ENCODE measurements at places on chromosomes 11 and 22. TPM values are rescaled to one million over a fixed set of nuclear protein-coding genes. Genes with fewer than 3 reads are reported as not detected.

SLC37A2 gene
- total RNA-seq: 0.67 TPM

SCT gene
- total RNA-seq: not detected

FUT4 gene
- 6.3 TPM for total RNA-seq

MRGPRX3 gene
- total RNA-seq: not detected

CAPN5 gene
- total RNA-seq: 7.5 TPM

RASL10A gene
- 0.73 TPM for total RNA-seq

MMP12 gene
- total RNA-seq: not detected
